CD4-positive, alpha-beta T cell treated with Interleukin-15 for 1 hour (primary cell): ENCODE measurements at places on chromosomes 2 and 18.

DNA sequence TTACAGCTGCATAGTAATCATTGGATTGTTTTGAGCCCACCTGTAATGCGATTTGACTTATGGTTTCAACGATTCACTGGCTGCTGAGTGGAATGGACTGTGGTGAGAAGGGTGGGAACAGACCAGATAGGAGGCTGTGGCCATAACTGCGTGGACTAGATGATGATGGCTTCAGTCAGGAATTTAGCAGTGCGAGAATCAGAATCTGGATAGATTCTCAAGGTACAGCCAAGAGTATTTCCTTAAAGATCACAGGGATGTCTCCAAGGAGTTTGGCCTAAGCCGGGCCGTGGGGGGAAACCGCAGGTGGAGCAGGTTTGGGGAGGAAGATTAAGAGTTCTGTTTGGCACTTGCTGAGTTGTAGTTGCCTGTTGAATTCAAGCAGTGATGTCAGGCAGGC, 44.0 kb upstream of the CHMP1B start:
- DNase-seq = no peak

DNA sequence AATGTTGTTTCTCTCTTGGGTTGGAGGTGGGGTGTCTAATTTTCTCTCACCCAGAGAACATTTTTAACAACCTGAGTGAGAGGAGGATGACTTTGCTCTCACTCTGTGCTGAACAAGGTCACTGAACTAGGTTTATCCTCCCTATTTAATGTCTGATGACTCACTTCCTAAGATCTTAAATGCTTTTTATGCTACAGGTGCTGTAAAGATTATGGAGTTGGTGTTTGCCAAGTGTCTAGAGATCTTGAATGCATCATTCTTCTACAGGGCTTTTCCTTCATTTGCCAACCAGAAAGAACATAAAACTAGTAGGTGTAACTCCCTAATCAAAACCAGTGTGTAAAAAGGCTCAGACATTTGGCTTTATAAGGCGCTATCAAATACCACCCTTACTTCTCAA, 350.5 kb upstream of the ETAA1 start:
- no peak for DNase-seq

GRCh38 chr18:48135436-48135966, 205.0 kb upstream of the SMAD2 start:
- no peak for DNase-seq

DNA sequence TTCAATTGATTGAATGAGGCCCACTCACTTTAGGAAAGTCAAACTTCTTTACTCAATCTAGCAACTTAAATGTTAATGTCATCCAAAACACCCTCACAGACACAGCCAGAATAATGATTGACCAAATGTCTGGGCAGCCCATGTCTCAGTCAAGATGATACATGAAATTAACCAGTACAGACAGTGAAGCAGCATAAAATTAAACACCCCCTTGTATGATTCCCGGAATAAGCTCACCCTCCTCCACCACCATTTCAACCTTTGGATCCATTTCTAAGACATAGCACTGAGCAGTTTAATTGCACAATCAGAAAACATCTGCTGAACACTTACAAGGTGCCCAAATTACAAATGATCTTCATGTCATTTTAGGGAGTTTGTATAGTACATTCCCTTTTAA, 570.7 kb upstream of the ID2 start:
- no peak for DNase-seq
